Adrenal gland (tissue), 19 donors: ENCODE measurements at places on chromosomes 2 and 18. TPM values are rescaled to one million over a fixed set of nuclear protein-coding genes. Genes with fewer than 3 reads are reported as not detected.

The IL37 gene
- total RNA-seq = not detected

DNA sequence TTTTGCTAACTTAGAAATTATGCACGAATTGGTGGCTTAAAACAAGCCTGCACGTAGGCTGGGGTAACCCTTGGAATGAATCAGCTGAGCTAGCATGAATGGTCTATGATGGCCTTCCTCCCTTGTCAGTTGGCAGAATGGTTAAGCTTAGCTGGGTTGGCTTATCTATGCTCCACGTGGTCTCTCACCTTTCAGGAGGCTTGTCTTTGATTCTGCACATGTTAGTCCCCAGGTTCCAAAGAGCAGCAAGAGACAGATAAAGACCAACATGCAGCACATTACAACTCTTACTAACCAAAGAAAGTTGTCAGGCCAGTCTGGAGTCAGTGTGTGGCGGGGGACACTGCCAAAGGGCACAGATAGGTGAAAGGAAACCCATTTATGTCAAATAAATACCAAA is 700.9 kb upstream of the SYT4 start:
- no peaks in the 10 kb centered on the region for H3K36me3 ChIP-seq
- H3K27ac ChIP-seq = no peak overlapping the region
- H3K27me3 ChIP-seq = no peaks in the 10 kb centered on the region
- no peak for DNase-seq
- H3K4me1 ChIP-seq = no peaks in the 10 kb centered on the region

The PPP1R1C gene
- total RNA-seq = not detected

GRCh38 chr18:50802141-50802540 is 17.7 kb downstream of the MRO start:
- H3K4me1 ChIP-seq = no peaks in the 10 kb centered on the region
- no peak overlapping the region for H3K4me3 ChIP-seq
- DNase-seq = no peak

DNA sequence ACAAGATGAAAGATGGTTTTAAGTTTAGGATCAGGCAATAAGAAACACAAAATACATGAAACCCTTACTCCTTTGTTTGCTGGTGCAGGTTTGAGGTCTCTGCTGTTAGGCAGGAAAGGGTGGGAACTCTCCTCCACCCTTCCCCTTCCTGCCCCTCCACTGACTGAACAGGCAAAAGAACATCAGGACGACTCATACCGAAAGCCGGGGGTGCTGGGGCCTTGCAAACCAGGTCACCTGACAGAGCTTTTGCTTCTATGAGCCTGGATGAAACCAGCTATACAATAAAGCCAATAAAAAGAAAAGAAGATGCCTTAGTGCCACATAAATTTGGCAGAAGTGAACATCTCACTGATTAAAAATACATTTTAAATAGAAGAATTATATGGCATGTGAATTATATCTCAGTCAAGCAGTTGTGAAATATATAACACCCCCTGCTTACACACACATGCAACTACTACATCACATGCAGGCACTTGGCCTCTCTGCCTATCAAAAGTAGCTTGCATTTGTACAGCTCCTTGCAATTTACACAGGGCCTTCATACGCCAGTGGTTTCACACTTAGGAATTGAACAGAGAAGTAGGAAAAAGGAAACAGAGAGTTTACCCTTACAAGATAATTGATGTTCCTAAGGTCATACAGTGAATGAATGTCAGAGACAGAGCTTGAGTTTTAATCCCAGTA is 215.1 kb upstream of the TRIB2 start:
- H3K4me3 ChIP-seq = no peak overlapping the region
- no peaks in the 10 kb centered on the region for H3K4me1 ChIP-seq
- no peaks in the 10 kb centered on the region for H3K36me3 ChIP-seq
- H3K27me3 ChIP-seq = no peaks in the 10 kb centered on the region
- no peak overlapping the region for H3K27ac ChIP-seq

The UGT1A3 gene
- not detected for total RNA-seq

DNA sequence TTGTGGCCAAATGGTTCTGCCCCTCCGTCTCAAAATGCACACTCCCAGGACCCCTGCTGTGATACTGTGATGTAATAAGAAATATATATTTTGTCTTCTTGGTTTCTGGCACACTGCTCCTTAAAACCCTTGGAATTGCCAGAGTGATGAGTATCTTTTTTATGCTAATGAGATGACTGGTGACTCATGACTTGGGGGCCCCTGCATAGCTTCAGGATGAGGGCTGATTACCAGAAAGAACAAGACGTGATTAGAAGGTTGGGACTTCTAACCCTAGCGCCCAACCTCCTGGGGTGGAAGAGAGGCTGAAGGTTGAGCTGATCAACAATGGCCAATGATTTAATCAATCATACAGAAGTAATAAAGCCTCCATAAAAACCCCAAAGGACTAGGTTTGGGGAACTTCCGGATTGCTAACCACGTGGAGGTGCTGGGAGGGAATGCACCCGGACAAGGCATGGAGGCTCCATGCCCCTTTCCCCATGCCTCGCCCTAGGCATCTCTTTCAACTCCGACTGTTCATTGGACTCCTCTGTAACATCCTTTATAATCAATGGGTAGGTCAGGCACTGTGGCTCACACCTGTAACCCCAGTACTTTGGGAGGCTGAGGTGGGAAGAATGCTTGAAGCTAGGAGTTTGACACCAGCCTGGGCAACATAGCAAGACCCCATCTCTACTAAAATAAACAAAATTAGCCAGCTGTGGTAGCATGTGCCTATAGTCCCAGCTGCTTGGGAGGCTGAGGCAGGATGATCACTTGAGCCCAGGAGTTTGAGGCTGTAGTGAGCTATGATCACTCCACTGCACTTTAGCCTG is 89.1 kb downstream of the HS1BP3 start:
- H3K4me3 ChIP-seq = no peak overlapping the region
- no peaks in the 10 kb centered on the region for H3K27me3 ChIP-seq
- no peaks in the 10 kb centered on the region for H3K36me3 ChIP-seq

DNA sequence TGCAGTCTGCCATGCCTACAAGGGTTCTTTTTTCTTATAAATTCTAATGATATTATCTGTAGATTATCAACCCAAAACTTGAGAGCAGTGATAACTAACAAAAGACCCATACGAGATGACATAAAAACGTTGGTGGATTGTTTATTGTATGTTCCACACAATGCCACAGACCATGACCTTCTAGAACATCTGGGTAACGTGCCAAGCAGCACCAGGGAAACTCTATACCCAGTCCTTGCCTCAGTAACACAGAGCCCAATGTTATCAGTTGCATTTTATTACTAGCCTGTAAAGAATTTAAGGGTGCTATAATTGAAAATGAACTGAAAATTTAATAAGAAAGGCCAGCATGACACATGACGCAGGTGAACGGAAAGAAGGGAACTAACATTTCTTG is 99.1 kb upstream of the UGP2 start:
- no peak overlapping the region for H3K27ac ChIP-seq
- H3K36me3 ChIP-seq = no peaks in the 10 kb centered on the region
- H3K27me3 ChIP-seq = no peaks in the 10 kb centered on the region
- peaks cover 14% of the 10 kb centered on the region for H3K4me1 ChIP-seq
- DNase-seq = no peak

DNA sequence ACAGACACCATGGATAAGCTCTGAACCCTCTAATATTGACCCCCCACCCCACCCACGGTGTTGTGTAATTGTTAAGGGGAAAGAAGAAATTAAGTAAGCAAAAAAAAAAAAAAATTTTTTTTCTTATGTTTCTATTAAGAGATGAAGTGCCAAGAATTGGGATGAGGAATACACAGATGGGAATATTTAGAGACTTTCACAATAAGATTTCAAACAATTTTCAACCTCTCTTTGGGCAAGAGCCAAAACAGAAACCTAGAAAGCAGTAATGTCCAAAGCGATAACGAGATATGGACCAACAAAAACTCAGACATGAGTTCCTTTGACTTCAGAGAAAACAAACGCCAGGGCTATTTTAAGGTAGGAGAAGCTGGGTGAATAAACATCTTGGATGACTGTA is 14.4 kb downstream of the PIEZO2 start:
- H3K36me3 ChIP-seq = no peaks in the 10 kb centered on the region
- DNase-seq = no peak
- H3K27me3 ChIP-seq = no peaks in the 10 kb centered on the region

The TRIM43 gene
- total RNA-seq = not detected

DNA sequence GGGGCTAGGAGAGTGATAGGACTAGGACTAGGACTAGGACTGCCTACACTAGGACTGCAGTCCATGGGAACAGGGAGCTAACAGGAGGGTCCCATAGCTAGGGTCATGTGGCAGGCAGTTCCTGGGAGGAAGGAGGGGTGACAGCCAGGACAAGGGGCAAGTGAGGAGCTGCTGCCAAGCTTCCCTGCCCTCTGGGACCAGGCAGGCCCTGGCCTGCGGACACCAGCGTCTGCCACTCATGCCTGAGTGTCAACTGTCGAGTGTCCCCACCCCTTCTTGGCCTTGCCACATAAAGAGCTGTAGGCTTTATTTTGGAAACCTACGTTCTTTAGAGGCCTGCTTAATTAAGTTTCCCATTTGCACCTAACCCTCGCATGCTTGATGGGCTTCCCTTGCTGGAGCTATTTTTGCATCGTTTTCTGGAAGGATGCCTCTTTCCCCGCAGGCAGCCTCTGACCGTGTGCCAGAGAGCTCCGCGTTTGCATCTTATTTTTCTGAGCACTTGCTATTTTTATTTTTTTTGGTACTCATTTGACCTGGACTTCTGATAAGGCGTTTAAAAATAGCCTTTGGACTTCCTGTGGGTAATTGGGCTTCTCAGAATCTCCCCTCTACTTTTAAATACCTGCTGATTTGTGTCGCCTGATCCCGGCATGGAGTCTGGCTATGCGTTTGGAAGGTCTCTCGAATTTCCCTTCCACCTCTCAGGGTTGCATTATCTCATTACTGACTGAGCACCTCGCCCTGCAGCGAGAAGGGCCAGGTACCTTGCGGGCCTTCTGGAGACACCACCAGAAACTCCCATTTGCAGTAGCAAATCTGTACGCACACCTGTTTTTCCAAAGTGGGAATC is 66.4 kb downstream of the SH3RF3 start:
- DNase-seq = no peak
- no peak overlapping the region for H3K4me3 ChIP-seq
- no peaks in the 10 kb centered on the region for H3K36me3 ChIP-seq
